ENCODE measurements at places on chromosomes 13 and 19.

DNA sequence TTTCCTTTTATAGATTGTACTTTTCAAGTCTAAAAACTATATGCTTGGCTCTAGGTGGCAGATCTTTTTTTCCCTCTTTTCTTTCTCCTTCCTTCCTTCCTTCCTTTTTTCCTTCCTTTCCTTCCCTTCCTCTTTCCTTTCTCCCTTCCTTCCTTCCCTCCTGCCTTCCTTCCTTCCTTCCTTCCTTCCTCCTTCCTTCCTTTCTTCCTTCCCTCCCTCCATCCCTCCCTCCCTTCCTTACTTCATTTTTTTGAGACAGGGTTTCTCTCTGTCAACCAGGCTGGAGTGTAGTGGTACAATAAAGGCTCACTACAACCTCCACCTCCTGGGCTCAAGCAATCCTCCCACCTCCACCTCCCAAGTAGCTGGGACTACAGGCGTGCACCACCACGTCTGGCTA, 48.1 kb downstream of the F2RL3 start:
- DNase-seq: no peak

DNA sequence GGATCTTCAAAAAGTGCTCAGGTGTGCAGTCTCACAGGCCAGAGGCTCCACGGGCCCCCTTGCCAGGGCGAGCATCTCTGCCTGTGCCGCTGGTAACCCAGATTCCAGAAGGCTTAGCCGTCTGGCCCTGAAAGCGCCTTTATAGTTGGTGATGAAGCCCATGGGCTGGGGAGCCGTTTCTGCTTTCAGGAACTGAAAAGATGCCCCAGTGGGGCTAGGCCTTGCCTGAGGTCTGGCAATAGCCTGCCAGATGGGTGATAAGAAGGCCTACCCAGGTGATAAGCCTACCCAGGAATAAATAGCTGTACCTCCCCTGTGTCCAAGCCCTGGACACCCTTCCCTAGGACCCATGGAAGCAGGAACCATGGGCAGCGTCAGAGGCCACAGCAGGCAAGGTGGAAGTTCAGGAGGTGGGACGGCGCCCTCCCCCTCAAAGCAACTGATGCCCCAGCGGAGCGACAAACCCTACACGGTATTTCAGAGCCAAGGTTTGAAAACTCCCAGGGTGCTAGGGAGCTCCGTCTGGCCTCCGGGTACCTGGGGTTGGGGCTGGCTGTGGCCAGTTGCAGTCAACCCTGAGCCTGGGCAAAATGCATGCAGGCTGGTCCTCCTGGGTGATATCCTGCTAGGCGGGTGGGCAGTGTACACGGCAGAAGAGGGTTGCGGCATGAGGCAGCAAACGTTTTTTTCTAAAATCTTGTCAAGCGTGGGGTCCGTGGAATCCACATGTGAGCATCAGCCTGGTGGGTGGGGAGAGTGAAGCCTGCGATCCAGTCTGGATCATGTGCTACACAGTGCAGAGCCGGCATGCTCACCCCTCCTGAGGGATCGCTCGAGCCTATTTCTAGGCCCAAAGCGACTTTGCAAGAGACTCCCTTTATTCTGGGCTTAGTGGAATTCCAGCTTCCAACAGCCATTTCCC, 45.3 kb downstream of the ACTN4 start:
- DNase-seq: no peak

DNA sequence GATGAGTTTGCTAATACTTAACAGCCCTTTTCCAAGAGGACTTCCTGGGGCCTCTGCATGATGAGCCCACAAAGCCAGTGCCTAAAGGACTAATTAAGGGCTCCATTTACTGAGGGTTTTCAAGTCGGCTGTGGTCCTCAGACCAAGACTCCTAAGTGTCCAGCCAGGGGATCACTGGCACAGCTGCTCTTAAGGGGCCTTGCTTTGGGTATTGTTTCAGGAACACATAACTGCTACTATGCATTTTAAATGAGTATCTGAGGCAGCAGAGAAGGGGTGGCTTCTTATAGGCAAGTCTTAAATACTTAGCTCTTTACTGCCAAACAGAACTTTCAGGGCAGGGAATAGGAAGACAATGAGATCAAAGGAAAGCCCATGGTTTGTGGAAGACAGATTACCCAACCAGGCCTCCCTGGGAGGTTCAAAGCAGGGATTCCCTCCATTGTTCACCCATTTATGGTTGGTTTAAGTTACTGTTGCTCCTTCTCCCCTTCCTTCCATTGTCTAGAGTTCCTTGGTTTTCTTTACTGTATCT, 61.9 kb downstream of the TNFRSF19 start:
- DNase-seq: no peak

- no peak for DNase-seq
Observed at GRCh38 chr13:51885651-51886050, 23.9 kb downstream of the CCDC70 start.

DNA sequence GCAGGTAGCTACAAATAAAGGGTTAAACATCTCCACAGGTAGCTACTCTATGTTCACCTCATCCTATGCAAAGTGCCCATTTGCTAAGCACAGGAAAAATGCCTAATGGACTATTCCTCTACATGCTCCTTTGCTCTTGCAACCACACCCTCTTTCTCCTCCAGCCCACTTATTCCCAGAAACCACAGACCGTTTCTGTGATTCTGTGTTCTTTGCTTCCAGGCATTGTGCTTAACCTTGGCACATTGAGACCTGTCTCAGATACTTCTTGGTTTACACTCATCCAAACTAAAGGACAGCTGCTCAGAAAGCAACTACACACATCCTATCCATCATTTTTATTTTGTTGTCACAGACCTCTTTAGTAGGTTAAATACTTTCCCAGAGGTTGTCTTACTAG, 785.0 kb upstream of the MIR17HG start:
- no peak for DNase-seq

- no peak for DNase-seq
Observed at GRCh38 chr13:21243045-21243897, 66.8 kb downstream of the MRPL57 start.

- no peak for DNase-seq
Observed at GRCh38 chr13:105788530-105788929, 746.9 kb downstream of the EFNB2 start.

DNA sequence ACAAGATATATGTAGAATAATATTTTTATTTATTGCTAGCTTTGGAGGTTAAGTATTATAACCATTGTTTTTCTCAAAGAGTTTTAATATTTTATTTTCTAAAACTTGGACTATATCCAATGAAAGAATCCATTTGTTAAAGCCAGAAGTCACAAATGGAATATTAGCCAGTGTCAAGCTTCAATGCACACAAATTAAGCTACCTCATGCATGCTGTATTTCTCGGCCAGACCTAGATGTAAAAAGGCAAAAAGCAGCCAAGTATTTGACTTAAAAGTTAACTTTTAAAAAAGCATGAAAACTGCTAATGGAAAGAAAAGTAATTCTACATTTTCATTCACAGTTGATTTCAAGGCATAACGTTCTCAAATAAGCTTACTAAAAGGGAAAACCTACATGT, 160.0 kb upstream of the ATXN8OS start:
- no peak for DNase-seq
